Fibroblast of villous mesenchyme (primary cell): ENCODE measurements at places on chromosomes 5 and 9. TPM values are rescaled to one million over a fixed set of nuclear protein-coding genes. Genes with fewer than 3 reads are reported as not detected.

The PCDHA1 gene
- under 0.01 TPM in 1 of 2 replicates, not detected in the other for total RNA-seq

The ATP10B gene
- not detected in 2 replicates for total RNA-seq

The NDUFB6 gene
- 35.8 and 43.6 TPM in 2 replicates for total RNA-seq

The IL7R gene
- 12.9 and 74.7 TPM in 2 replicates for total RNA-seq

The FKTN gene
- total RNA-seq = 33.2 and 44.0 TPM in 2 replicates

The PDCD1LG2 gene
- total RNA-seq = 31.6 and 59.6 TPM in 2 replicates

The WDR38 gene
- not detected in 2 replicates for total RNA-seq

The ENC1 gene
- 50.3 and 72.1 TPM in 2 replicates for total RNA-seq

The PCDHB11 gene
- total RNA-seq = 0.32 TPM in 1 of 2 replicates, not detected in the other

The CHSY3 gene
- 9.9 and 11.3 TPM in 2 replicates for total RNA-seq

The PTGDS gene
- total RNA-seq = 10.8 and 21.9 TPM in 2 replicates

The HIGD2A gene
- total RNA-seq = 19.0 and 33.5 TPM in 2 replicates

The PLK2 gene
- total RNA-seq = 219 and 297 TPM in 2 replicates

The GMCL2 gene
- not detected in 2 replicates for total RNA-seq

The PCDHB14 gene
- 0.32 and 0.43 TPM in 2 replicates for total RNA-seq

The IFNA14 gene
- not detected in 2 replicates for total RNA-seq

The LURAP1L gene
- total RNA-seq = 38.0 and 49.0 TPM in 2 replicates

The PCDHGA7 gene
- 3.5 and 4.5 TPM in 2 replicates for total RNA-seq

The PDE4D gene
- 6.0 and 11.9 TPM in 2 replicates for total RNA-seq

The NPR3 gene
- 2.9 and 6.5 TPM in 2 replicates for total RNA-seq

The ABCA1 gene
- total RNA-seq = 88.3 and 132 TPM in 2 replicates

The CCNO gene
- 0.32 TPM in 1 of 2 replicates, not detected in the other for total RNA-seq

The BTNL8 gene
- not detected in 2 replicates for total RNA-seq

The PTPA gene
- total RNA-seq = 133 and 136 TPM in 2 replicates

The LHX3 gene
- total RNA-seq = not detected in 2 replicates

The PSD2 gene
- total RNA-seq = under 0.01 TPM in 1 of 2 replicates, not detected in the other

The SCAI gene
- total RNA-seq = 6.8 and 9.1 TPM in 2 replicates

The IFNA2 gene
- not detected in 2 replicates for total RNA-seq

The ANKH gene
- total RNA-seq = 8.2 and 31.6 TPM in 2 replicates
